M059J (cell line): ENCODE measurements at places on chromosomes 3 and 15. TPM values are rescaled to one million over a fixed set of nuclear protein-coding genes. Genes with fewer than 3 reads are reported as not detected.

Gene NANOGP8
- not detected in 2 replicates for total RNA-seq

Gene DZIP1L
- 14.7 and 15.8 TPM in 2 replicates for total RNA-seq

- peak; percentile 41 for DNase-seq
Measured at GRCh38 chr15:63049783-63050371, 7.3 kb downstream of the TPM1 start.

- DNase-seq = peak; percentile 50
Measured at GRCh38 chr3:15108082-15108545, 9.2 kb upstream of the RBSN start.

Gene IL17RB
- 0.25 TPM in 1 of 2 replicates, not detected in the other for total RNA-seq

Gene ROBO2
- total RNA-seq = not detected in 2 replicates

GRCh38 chr3:28521663-28522062 lies 173.0 kb upstream of the AZI2 start:
- no peak for DNase-seq

Gene CCDC9B
- 9.4 and 14.1 TPM in 2 replicates for total RNA-seq

Gene EPHB1
- total RNA-seq = 0.22 and 1.0 TPM in 2 replicates

- DNase-seq = peak; percentile 50
Measured at GRCh38 chr3:194468086-194468485, 18.7 kb downstream of the ATP13A3 start.

- no peak for DNase-seq
Measured at GRCh38 chr15:65222891-65223290, 11.6 kb upstream of the CILP start.

GRCh38 chr15:99955181-99955525 lies 221.9 kb upstream of the LYSMD4 start:
- DNase-seq = no peak

DNA sequence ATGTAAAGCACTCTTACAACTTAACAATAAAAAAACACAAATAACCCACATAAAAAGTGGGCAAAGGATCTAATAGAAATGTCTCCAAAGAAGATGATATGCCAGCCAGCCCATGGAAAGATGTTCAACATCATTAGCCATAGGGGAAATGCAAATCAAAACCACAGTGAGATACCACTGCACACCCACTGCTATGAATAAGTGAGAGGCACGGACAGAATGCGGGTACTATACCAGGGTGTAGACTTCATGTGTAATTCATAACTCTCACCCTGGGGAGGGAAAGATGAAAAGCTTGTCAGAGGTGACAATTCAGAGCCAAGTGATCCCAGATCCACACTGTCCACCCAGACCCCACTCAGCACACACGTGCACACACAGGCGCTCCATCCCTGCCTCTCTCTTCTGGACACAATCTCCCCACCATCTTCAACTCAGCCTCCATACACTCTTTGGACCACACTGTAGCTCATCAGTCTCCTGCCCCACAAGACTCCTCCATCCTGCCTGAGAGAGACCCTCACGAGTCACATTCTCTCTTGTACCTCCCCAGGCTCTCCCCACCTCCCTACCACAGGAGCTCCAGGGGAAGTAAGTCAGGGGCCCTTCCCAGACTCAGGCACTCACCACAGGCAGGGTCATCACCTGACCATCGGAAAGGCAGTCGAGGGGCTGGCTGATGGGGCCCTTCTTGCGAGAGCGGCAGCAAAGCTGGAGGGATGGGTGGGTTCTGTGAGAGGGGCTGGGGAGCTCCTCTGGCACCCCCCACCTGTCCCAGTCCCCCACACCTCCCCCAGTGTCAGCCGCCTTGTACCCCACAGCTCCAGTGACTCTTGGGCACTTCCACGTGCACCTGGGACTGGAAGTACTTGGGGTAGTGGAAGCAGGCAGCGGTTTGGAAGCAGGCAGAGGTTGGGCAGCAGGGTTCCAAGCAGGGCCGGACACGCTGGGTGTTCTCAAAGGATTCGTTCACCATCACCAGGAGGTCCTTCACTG lies 21.3 kb downstream of the PLA2G4E start:
- DNase-seq = no peak

GRCh38 chr3:197366301-197367044 lies 68.1 kb upstream of the DLG1 start:
- peak; percentile 90 for DNase-seq

Gene CCDC39
- not detected in 2 replicates for total RNA-seq
